GM04504 (cell line): ENCODE measurements at places on chromosomes 4 and X.

DNA sequence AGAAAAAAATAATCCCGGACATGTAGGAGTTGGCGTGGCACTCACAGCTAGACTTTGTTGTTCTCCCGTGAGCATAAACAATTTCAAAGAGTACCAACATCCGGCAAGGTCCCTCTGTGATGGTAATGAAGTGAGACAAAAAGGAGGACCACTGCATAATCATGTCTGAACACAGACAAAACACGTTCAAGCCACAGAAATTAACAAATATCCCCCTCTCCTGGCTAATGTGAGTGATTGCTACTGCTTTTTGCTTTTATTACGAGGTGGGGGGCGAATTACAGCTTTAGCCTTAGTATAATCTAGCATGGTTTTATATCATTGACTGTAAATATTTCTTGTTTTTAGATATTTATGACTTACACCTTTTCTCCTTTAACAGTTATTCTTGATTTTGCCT lies 118.5 kb downstream of the PLS3 start:
- DNase-seq: no peak

DNA sequence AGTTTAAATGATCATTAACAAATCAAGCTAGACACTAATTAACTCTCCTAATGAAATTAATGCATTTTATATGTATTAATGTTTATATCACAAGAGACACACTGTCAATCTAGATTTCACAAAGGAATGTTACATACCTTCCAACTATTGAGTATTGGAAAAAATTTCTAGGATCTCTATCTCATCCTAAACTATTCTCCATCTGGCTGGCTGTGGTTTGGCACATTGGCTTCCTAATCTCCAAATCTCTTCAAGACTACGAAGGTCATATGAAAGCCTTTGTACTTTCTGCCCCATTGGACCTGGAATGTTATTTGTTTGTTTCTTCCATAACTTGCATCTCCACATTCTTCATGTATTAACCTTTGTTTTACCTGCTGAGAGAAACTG lies 1160.0 kb downstream of the ADGRL3 start:
- DNase-seq: no peak

DNA sequence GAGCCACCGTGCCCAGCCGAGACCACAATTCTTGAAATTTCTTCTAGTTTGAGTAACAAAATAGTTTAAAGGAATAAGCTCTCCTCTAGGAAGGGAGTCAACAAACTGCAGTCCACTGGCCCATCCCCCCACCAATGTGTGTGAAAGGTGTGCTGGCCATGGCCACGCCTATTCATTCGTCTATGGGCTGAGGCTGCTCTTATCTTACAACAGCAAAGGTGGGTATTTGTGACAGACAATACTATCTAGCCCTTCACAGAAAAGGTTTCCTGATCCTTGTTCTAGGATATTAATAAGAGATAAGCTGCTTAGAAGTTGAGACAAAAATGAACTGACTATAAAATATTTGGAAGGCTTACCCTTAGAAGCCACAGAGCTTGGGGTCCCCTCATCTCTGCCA lies 41.2 kb downstream of the BEND2 start:
- DNase-seq: no peak

DNA sequence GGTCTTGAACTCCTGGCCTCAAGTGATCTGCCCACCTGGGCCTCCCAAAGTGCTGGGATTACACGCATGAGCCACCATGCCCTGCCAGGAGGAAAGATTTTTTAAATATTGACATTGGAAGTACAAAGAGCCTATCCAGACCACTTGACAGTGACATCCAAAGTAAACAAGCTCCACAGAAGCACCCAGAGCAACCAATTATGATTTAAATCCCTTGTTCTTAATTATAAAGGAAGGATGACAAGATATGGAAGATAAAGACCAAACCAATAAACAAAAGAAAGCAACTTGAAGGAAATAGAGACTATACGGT lies 27.7 kb upstream of the RPL34 start:
- no peak for DNase-seq

GRCh38 chr4:186770481-186771175 lies 47.0 kb upstream of the FAT1 start:
- DNase-seq: peak; percentile 44

DNA sequence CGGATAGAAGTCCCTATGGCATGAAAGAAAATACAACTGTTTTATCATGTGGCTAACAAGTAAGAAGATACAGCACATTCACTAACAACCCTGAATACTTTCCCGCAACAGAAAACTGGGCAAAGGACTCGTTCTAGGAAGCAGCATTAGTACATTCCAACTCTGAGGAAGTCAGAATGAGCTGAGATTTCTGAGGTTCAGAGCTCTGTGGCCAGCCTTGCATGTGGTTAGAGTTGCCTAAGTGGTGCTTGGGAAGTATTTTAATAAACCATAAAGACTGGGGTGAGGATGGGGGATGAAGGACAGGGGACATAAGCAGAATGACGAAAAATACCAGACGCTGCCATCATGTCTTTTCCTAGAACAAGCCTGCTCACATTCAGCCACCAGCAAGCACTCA lies 82.2 kb downstream of the EFHC2 start:
- DNase-seq: no peak

DNA sequence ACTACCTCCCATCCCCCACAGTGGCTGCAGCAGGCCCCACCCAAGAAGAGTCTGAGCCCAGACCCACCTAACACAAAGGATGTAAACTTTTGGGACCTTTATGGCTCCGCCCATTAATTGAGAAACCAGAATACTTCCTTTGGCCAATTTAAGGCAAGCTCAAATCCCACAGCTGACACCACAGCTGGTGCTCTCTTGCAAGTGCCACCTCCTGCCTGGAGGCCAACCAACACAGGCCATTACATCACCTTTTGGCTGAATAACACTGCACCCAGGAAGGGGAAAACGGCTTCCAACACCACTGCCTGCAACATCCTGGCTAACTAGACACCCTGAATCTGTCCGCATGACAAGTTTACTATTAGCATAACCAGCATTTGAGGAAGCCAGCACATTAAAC lies 248.8 kb downstream of the PRDM5 start:
- DNase-seq: no peak

DNA sequence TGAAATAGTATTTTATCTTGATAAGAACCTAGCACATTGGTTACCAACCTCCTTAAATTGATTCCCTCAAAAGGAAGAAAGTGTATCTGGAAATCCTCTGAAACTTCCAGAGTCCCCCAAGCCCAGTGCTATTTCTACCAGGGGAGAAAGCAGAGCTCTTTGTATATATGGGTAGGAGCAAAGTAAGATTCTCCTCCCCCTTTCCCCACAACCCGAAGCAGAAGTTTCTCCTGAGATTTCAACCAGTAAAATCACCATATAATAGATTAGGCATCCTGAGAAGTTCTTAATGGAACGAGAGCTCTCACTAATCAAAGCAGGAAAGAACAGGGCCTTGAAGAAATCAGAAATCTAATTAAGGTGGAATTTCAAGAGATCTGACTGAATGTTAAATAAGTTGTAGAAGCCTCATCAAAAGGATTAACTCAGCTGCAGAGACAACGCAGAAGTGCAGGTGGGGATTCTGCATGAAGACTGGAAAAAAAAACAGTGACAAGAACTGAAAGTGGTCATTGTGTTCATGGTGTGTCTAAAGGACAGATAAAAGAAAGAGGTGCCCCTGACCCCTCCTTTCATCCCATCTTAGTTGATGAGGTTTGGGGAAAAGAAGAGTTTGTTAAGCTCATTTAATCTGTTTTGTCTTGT lies 39.1 kb downstream of the VSIG4 start:
- no peak for DNase-seq

DNA sequence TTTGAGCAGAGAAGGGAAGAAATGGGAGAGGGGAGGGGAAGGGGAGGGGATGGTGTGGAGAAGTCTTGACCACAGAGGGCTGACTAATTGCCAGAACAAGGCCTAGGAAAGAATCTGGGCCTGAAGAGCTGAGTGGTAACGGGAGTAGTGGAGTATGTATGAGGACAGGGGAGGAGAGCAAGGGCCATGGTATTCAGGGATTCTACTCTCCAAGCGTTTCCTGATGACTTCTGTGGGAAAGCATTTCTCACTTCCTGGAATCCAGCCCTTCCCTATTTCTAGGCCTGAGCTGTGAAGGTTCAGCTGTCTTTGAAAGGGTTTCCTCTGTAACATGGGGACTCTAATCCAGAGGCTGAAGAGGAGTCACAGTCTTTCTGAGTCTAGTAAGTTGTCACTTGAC lies 19.7 kb upstream of the SOX3 start:
- DNase-seq: no peak

DNA sequence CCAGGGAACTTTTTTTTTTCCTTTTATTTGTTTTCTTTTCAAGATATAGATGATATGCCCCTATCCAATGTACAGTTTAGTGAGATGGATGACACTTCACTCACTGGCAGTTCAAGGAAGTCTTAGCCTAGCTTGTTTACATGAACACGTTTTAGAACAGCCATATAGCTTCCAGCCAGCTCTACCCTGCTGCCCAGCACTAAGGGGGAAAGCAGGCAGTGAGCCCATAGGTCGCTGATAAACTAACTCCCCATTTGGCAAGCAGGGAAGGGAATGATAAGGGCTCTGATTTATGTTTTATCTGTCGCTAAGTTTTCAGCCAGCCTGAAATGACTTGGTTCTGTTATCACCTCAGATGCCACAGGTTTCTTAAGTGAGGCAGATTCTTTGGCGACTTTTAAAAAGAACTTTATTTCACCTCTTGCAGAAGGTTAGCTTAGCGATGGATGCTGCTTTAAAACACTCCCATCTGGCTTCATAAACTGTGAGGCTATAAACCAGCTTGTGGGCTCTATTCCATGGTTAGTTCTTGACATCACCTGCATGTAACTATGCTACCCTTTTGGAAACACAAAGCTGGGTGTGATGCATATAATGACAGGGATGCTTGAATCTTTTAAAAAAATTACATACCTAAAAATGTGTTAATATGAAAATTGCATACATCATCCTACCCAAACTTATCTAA lies 348.4 kb downstream of the FBXO8 start:
- DNase-seq: no peak

GRCh38 chrX:70354716-70355115 lies 64.8 kb downstream of the KIF4A start:
- no peak for DNase-seq

GRCh38 chr4:128130621-128131020 lies 69.5 kb downstream of the LARP1B start:
- no peak for DNase-seq

- DNase-seq: no peak
Observed at GRCh38 chrX:40298069-40298468, 200.3 kb upstream of the BCOR start.

DNA sequence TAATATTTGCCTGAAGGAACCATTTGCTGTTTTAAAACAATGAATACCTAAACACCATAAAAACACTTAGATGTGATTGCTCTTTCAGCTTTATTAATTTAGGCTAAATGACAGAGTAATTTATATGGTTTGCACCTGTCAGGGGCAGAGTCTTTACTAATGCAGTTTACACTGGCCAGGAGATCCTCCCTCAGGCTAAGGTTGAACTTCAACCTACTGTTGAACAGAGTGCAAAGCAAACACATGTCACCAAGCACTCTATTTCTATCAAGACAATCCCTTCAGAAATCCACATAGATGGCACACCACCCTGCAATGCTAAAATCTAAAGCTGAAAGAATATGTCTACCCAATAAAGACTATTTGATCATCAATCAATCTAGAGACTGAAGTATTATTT lies 147.3 kb downstream of the KLHL13 start:
- DNase-seq: no peak

DNA sequence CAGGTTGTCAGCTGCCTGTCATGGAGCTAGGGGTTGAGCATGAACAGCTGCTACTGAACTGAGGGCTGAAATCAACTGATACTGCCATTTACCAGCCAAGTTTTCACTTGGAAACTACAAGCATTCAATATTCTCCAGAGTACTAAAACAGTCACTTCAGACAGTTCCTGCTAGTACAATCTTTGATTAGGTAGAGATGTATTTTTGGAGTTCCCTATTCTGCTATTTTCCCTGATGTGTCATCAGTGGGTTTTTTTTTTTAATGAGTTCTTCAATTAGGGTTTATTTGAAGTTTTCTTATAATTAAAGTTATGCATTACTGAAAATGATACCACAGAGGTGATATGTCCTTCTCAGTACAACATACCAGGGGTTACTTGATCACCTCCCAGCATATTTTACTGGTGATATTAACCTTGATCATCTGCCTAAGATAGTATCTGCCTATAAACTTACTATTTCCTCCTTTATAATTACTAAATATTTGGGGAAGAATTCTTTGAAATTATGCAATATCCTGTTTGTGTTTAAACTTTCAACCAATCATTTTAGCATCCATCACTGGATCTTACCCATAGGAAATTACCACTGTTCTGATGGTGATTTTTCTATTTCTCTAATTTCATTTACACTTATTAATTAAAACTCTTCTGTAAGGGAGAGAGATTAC lies 13.6 kb downstream of the PDCL2 start:
- no peak for DNase-seq

DNA sequence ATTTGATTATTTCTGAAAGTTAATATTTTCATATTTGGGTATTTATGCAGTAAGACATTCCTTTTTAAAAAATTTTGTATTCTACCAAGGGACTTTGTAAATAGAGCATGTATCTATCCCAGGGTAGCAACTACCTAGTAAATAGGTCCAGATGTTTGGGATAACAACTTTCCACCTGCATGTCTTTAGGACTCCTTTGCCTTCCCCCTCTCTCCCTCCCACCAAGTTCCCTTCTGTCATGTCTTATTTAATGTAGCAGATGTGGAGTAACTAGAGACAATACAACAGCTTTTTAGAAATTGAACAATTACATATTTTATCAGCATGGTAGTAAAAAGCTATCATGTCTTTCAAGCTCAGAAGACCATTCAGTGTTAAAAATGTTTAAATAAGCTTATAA lies 821.0 kb downstream of the C4orf33 start:
- DNase-seq: no peak
